CD8-positive, alpha-beta memory T cell (primary cell): ENCODE measurements at places on chromosomes 2 and 18.

DNA sequence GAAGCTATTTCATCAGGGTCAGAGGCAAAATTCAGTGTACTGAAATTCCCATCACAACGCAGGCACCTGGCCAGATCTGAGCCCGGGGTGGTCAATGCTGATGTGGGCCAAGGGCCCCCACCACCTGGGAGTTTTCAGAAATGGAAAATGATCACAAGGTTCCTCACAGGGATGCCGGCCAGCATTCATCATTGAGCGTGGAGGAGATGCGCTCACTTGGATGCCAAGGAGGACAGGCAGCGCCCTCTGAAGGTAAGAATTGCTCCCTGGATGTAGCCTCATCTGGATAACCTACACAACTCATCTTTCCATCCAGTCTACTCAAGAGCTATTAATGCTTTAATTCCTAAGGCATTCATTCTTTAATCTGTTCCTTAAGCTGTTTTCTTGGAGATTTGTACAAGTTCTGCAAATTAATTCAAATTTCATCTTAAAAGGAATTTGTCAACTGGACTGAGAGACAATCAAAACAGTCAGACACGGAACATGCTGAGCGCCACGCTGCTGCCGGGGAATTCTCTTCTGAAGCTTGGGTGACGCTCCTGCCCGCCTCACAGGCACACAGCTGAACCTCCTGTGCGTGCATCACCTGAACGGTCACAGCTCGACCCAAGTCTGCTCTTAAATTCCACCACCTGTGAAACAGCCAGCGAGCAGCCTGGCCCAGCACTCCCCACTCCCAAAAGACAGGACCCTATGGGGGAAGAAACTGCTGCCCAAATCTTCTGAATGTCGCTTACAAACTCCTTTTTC lies 206.7 kb downstream of the HDAC4 start:
- H3K27ac ChIP-seq, result no peak overlapping the region
- H3K36me3 ChIP-seq, result peaks cover 20% of the 10 kb centered on the region
- H3K4me3 ChIP-seq, result no peak overlapping the region
- H3K4me1 ChIP-seq, result no peaks in the 10 kb centered on the region

- no peaks in the 10 kb centered on the region for H3K36me3 ChIP-seq
- DNase-seq, result no peak
- H3K4me1 ChIP-seq, result peaks cover 36% of the 10 kb centered on the region
- H3K27ac ChIP-seq, result no peak overlapping the region
- no peak overlapping the region for H3K4me3 ChIP-seq
Observed at GRCh38 chr2:26246818-26247217, 2.1 kb downstream of the HADHB start.

DNA sequence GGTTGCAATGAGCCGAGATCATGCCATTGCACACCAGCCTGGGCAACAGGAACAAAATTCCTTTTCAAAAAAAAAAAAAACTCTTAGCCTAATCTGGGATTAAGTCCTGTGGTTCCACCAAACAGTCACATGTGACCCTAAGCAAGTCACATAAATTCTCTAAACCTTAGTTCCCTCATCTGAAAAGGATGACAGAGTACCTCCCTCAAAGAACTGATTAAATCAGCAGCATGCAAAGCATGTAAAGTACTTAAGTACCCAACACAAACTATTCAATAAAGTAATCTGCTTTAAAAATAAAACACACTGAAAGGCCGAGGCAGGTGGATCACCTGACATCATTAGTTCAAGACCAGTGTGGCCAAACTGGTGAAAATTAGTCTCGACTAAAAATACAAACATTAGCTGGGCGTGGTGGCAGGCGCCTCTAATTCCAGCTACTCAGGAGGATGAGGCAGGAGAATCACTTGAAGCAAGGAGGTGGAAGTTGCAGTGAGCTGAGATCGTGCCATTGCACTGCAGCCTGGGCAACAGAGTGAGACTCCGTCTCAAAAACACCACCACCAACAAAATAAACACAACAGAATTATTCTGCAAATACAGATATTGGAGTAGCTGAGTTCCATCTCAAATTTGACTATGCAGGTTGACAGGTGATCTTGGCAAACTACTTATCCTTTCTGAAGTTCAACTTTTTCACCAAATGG lies 7.0 kb downstream of the USP34 start:
- no peak overlapping the region for H3K27ac ChIP-seq
- no peak for DNase-seq
- H3K27me3 ChIP-seq, result no peaks in the 10 kb centered on the region
- H3K4me3 ChIP-seq, result no peak overlapping the region
- H3K36me3 ChIP-seq, result no peaks in the 10 kb centered on the region
- peaks cover 52% of the 10 kb centered on the region for H3K4me1 ChIP-seq

DNA sequence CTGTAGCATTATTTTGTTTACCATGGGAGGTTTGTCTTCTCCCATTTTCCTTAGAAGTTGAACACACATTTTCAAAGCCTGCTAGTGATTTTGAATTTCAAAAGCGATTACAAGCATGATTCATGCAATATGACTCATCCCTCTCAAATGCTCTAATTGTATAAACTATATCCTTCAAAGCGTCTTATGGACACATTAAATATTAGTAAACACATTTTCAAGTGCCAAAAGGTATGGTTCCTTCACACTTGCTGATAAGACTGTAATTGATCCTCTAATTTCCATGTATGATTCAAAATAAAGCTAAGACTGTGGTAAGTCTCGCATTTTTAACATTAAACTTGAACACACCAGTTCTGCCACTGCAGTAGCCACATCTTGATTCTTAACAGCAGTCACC lies 512.9 kb downstream of the LRRTM4 start:
- no peak overlapping the region for H3K27ac ChIP-seq
- no peaks in the 10 kb centered on the region for H3K4me1 ChIP-seq
- no peak overlapping the region for H3K4me3 ChIP-seq
- no peaks in the 10 kb centered on the region for H3K27me3 ChIP-seq

DNA sequence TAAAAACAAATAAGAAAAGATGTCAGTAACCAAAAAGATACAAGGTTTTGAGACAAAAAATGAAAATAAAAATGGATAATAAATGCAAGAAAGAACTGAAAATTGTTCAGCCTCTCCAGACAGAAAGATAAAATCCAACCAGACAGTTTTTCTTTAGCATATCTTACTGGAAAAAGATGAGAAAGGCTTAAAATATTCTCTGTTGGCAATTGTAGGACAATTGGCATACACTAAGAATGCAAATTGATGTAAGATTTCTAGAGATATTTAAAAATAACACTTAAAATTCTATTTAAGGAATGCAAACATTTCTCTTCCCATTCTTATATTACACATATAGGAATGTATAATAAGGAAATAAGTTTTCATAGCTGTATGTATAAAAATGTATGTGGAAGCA lies 590.6 kb downstream of the DSC3 start:
- no peaks in the 10 kb centered on the region for H3K4me1 ChIP-seq
- H3K4me3 ChIP-seq, result no peak overlapping the region
- H3K27me3 ChIP-seq, result no peaks in the 10 kb centered on the region
- DNase-seq, result no peak
- H3K27ac ChIP-seq, result no peak overlapping the region
- no peaks in the 10 kb centered on the region for H3K36me3 ChIP-seq

DNA sequence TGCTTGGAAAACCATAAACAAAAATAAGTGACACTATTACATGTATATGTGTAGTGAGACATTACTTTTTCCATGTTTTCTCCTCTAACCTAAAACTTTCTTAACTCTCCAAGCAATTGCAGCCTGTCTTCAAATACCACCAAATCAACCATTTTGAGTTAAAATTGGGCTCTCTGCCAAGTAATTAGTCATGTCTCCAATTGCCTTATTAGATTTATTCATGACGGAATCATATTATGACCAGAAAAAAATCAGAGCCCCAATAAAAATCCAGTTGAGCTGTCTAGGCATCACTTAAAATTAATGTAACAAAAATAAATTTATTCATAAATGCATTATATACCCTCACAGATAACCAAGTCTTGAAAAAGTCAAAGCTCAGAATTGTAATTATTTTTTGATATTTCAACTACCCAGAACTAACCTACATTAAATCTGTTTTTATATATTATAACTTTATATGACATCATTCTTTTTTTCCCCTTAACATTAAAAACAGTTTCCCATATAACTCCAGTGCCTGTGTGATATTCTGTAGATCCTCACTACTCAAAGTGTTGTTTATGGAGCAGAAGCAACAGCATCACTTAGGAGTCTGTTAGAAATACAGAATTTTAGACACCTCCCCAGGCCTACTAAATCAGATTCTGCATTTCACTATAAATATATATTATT lies 157.0 kb downstream of the ERBB4 start:
- no peak overlapping the region for H3K27ac ChIP-seq
- H3K36me3 ChIP-seq, result no peaks in the 10 kb centered on the region
- H3K4me1 ChIP-seq, result no peaks in the 10 kb centered on the region
- H3K27me3 ChIP-seq, result no peaks in the 10 kb centered on the region

GRCh38 chr18:26777351-26778053 lies 88.0 kb downstream of the AQP4 start:
- no peak overlapping the region for H3K4me3 ChIP-seq
- H3K36me3 ChIP-seq, result no peaks in the 10 kb centered on the region
- no peaks in the 10 kb centered on the region for H3K27me3 ChIP-seq
- H3K4me1 ChIP-seq, result no peaks in the 10 kb centered on the region

GRCh38 chr2:98393354-98393753 lies 47.1 kb downstream of the CNGA3 start:
- H3K36me3 ChIP-seq, result no peaks in the 10 kb centered on the region
- H3K27ac ChIP-seq, result no peak overlapping the region

DNA sequence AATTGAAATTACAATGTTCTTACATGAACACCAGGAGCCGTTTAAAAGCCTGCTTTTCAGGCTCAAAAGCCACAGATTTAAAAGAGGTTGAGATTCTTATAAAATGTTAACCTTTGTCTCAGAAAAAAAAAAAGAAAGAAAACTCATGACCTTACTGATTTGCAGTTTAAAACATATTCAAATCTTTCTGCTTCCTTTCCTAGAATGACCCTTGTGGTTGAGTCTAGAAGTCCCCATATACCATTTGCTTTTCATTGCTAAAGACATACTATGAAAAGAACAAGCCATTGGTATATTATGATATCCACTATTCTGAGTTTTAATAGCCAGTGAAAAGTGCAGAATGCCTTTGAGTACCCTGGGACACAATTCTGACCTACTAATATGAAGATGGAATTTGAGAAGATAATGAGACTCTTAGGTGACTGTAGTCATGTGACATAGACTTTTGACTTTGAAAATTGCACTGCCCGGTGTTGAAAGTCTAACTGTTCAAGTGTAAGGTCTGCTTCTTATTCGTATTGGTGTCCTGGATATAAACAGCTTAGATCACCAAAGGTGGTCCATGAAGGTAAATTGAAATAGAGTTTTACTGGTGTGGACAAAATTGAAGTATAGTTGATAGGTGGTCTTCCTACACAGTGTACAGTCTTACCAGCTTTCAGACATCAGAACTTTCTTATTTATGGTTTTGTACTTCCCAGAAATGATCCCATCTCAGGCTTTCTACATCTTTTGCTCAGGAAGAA lies 117.0 kb downstream of the DOCK10 start:
- DNase-seq, result no peak
- H3K36me3 ChIP-seq, result peaks cover 5% of the 10 kb centered on the region
- H3K27me3 ChIP-seq, result no peaks in the 10 kb centered on the region
- peaks cover 87% of the 10 kb centered on the region for H3K4me1 ChIP-seq
- no peak overlapping the region for H3K4me3 ChIP-seq

GRCh38 chr2:60351802-60352201 lies 201.7 kb downstream of the BCL11A start:
- H3K4me1 ChIP-seq, result no peaks in the 10 kb centered on the region
- DNase-seq, result no peak
- no peaks in the 10 kb centered on the region for H3K27me3 ChIP-seq

DNA sequence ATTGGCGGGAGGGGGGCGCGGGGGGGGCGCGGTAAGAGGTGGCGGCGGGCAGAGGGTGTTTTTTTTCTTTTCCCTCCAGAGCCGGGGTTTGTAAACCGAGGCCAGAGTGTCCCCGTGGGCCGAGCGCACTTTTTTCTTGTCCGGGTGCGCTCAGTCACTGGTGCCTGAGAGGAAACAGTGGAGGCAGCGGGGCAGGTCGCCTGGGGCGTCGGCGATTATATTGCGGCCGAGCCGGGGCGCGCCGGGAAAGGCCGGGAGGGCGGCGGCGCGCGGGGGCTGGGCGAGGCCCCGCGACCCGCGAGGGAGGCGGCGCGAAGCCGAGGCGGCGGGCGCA lies 275 bp downstream of the HOXD8 start:
- no peaks in the 10 kb centered on the region for H3K36me3 ChIP-seq
- no peak for DNase-seq
- no peak overlapping the region for H3K27ac ChIP-seq
- peaks cover 88% of the 10 kb centered on the region for H3K27me3 ChIP-seq
- H3K4me3 ChIP-seq, result no peak overlapping the region

DNA sequence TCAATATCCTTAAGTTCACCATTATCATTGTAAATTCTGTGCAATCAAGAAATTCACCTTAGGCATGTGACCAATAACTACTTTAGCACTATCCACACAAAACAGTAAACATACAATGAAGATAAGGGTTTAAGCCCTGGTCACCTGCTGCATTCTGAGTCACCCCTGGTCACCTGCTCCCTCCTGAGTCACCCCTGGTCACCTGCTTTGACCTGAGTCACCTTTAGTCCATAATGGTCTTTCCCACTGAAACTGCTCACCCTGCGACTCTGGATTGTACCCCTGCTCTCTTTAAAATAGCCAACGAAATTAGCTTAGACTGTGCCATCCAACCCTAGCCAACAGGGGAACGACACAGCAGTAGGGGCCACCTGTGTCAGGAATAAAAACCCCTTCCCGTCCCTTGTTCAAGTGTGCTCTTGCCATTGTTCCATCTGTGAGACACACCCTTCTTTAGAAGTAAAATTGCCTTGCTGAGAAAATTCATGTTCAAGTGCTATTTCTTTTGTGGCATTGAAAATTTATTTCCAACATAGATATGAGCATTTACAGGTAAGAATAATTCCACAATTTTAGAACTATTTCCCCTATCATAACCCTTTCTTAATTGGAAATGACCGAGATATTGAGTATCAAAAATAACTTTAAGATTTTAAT lies 902.8 kb downstream of the DSC3 start:
- no peaks in the 10 kb centered on the region for H3K27me3 ChIP-seq
- DNase-seq, result no peak
- no peaks in the 10 kb centered on the region for H3K4me1 ChIP-seq
- no peaks in the 10 kb centered on the region for H3K36me3 ChIP-seq

- H3K27ac ChIP-seq, result no peak overlapping the region
- DNase-seq, result no peak
- no peaks in the 10 kb centered on the region for H3K27me3 ChIP-seq
- no peak overlapping the region for H3K4me3 ChIP-seq
Observed at GRCh38 chr2:194720462-194720861, 936.6 kb upstream of the SLC39A10 start.

DNA sequence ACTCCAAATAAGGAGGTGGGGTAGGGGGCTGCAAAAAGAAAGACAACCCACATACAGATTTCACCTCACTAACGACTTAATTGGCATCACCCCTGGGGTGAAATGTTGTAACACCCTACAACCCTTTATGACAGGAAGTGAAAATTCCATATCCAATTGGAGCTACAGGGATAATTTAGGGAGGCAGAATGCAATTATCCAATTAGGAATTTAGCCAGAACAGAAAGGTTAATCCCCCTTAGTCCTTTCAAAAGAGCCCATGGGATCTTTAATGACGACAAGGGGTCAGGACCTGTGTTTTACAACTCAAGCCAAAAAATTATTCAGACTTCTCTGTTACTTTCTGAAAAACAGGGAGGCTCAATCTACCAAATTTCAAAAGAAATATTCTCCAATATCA lies 1027.1 kb downstream of the TMEM182 start:
- H3K4me3 ChIP-seq, result no peak overlapping the region
- DNase-seq, result no peak
- no peaks in the 10 kb centered on the region for H3K27me3 ChIP-seq
- no peak overlapping the region for H3K27ac ChIP-seq

GRCh38 chr2:223725494-223725893 lies 111.9 kb downstream of the AP1S3 start:
- no peak overlapping the region for H3K27ac ChIP-seq
- no peaks in the 10 kb centered on the region for H3K36me3 ChIP-seq
- H3K27me3 ChIP-seq, result no peaks in the 10 kb centered on the region
- no peak for DNase-seq
- H3K4me1 ChIP-seq, result no peaks in the 10 kb centered on the region
